Lower leg skin (tissue), 4 donors: ENCODE measurements at places on chromosomes 11 and 22. TPM values are rescaled to one million over a fixed set of nuclear protein-coding genes. Genes with fewer than 3 reads are reported as not detected.

IFITM1 gene
- 44.2 TPM for total RNA-seq

MPEG1 gene
- total RNA-seq, result 6.9 TPM

PATE4 gene
- total RNA-seq, result not detected

RIMBP3B gene
- total RNA-seq, result not detected

PLEKHB1 gene
- total RNA-seq, result 3.6 TPM
